ENCODE measurements at places on chromosomes 11 and 22.

- DNase-seq: no peak
Measured at GRCh38 chr11:2569321-2569721, 124.5 kb downstream of the KCNQ1 start.

DNA sequence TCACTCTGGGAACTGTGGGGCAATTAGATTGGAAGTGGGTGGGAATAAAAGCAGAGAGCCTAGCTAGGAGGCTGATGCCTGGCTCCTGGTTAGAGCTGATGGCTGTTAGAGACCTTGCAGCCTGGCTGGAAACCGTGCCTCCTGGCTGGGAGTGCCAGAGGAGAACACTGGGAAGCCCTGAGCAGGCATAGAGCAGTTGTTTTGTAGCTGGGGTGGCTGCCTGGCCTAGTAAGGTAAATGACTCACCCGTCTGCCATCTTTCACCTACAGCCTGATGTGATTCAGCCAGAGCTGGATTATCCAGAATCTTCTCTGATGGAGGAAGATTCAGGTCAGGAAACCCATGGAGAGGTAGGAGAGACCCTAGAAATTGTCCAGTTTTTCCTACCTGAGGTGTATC, 6.1 kb downstream of the UQCR10 start:
- no peak for DNase-seq

DNA sequence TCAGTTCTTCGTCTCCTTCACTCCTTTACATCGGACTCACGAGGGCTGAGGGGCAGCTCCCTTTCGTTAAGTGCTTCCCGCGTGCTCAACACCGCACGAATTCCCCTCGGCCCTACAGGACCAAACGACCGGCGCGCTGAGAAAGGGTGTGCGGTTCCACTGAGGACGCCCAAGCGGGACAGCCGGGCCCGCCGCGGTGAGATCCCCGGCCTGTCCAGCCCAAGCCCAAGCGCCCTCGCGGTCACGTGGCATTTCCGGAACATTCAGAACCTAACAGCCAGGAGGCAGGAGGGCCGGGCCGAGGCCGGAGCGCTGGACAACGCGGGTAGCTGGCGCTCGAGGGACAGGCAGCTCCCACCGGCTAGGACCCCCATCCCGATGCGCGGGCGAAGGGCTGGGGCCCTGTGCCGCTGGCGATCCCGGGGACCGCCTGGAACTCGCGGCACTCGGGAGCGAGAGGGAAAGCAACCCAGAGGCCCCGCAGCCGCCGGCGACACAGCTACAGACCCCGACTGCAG, 737 bp upstream of the STIP1 start:
- no peak for DNase-seq

DNA sequence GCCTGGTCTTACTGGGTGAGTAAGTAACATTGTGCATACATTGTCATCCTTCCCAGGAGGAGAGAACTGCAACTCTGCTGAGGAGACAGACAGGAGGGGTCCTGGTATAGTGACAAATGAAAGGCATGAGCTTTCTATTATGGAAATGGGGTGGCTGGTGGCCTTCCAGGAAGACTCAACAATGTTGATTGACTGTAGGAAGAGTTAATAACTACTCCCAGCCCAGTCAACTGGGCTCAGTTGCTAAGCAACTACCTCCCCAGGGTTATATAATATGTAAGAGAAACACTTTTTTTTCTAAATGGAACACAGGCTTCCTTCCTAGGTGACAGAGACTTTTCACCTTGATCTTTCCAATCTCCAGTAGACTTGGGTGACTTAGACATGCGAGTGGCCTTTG, 28.2 kb downstream of the SEZ6L start:
- DNase-seq: no peak

DNA sequence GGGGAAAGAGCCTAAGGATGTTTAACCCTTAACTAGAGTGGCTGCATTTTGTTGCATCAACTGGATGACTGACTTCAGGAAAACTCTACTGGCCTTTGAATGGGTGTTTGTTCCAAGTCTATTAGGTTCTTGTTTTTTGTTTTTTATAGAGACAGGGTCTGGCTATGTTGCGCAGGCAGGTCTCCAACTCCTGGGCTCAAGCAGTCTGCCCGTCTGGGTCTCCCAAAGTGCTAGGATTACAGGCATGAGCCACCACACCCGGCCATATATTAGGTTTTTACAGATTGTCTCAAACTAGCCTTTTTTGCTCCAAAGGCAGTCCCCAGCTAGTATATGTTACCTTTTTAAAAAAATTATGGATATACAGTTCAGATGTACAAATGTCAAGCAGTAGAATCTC, 1.1 kb downstream of the SMARCB1 start:
- DNase-seq: no peak

GRCh38 chr11:99069856-99070444, 49.2 kb downstream of the CNTN5 start:
- no peak for DNase-seq

DNA sequence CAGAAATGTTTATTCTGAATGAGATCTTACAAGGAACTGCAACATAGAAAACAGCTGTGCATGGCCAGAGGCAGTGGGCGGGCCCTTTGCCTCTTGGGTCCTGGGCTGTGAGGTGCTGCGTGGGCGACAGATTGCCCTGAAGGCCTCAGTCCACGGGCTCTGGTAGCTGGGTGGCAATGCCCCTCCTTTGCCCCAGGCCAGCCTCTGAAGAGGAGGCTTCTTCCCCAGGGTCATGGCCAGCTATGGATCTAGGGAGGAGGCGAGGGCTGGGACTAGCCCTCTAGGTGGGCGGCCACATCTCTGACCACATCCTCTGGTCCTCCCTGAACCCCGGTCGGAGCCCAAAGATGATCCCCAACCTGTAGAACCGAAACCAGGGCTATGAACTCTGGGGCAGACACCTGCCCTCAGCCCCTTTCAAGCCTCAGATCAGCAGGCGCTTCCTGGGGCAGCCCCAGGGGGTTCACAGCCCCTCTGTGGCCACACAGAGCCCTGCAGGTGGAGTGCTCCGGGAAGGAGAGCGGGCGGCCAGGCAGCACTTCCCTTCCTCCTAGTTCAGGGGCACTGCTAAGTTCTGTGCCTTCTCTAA, 6.6 kb upstream of the CDC42BPG start:
- no peak for DNase-seq
